Erythroblast (primary cell): ENCODE measurements at places on chromosomes 13 and 19.

- no peak for DNase-seq
Observed at GRCh38 chr13:112895521-112896465, 73.2 kb upstream of the MCF2L start.

- DNase-seq: no peak
Observed at GRCh38 chr19:7657131-7657751, 11.6 kb upstream of the RETN start.

GRCh38 chr13:36629057-36629385 is 44.8 kb upstream of the SERTM1 start:
- DNase-seq: no peak

GRCh38 chr19:46693760-46694159 is 23.2 kb downstream of the PRKD2 start:
- no peak for DNase-seq

GRCh38 chr13:55160867-55161266 is 1979.9 kb upstream of the PRR20A start:
- DNase-seq: no peak
